ENCODE measurements at places on chromosomes 2 and 18.

- DNase-seq: no peak
Observed at GRCh38 chr2:90077948-90078347, 1386.5 kb downstream of the RPIA start.

GRCh38 chr2:104758199-104758620, 95.7 kb upstream of the POU3F3 start:
- DNase-seq: no peak

GRCh38 chr2:215966951-215967350, 46.4 kb downstream of the MREG start:
- no peak for DNase-seq

GRCh38 chr2:151476287-151476686, 66.6 kb downstream of the RIF1 start:
- no peak for DNase-seq

- DNase-seq: no peak
Observed at GRCh38 chr2:187117483-187117882, 268.5 kb upstream of the ZSWIM2 start.

- DNase-seq: no peak
Observed at GRCh38 chr2:42980764-42981416, 188.5 kb upstream of the HAAO start.

- no peak for DNase-seq
Observed at GRCh38 chr18:62522178-62522503, 684 bp upstream of the ZCCHC2 start.

DNA sequence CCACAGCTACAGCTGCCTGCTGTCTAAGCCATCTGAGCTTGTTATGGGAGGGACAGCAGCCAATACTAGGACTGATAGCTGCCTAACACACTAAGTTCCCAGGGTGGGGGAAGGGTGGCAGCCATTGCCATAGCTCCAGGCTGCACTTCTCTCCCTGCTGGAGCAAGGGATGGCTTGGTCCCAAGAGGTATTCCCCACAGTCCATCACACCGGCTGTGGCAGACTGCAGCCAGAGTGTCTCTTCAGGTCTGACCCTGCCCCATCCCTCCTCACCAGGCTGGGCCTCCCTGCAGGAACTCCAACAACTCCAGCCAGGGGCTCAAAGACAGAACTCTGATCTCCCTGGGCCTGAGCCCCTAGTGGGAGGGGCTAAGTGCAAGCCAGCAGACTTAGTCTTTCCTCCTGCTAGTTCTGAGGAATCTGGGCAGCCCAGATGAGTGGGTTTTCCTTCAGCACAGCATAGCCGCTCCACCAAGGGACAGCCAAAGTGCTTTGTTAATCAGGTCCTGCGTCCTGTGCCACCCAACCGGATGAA, 632.1 kb downstream of the SOCS6 start:
- DNase-seq: no peak

- DNase-seq: no peak
Observed at GRCh38 chr18:47901624-47902362, 28.7 kb downstream of the SMAD2 start.

DNA sequence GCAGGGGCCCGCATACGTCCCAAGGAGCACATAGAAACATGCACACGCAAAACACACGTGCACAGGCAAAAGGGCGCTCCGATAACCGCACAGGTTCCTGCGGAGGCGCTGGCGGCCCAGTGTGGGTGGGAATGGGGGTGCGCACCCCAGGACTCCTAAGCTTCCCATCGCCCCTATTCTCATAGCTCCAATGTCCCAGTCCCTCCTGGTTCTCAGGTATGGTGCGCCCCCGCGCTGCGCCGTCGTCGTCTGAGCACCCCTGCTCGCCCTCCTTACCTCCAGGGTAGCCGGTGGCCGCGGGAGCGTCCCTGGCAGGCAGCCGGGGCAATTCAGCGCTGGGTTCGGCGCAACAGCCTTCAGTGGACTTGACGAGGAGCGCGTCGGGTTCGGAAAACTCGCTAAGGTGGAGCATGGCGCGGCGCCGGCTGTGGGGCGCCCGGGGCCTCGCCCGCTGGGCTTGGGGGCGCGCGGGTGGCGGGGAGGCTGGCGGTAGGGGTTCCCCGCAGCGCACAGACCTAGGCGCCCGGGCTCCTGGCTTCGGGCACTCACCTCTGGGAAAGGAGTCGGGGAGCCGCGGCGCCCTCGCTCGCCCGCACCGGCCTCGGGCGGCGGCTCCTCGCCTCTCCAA, 328 bp downstream of the EGR4 start:
- no peak for DNase-seq

- DNase-seq: peak; percentile 43
Observed at GRCh38 chr18:50967714-50968661, at the start of gene ELAC1. TSS of gene ELAC1 (plus strand) at chr18:50968040. CDS start at chr18:50974405, 6,365 bp downstream.

- DNase-seq: no peak
Observed at GRCh38 chr2:154189953-154190352, 318.2 kb downstream of the GALNT13 start.

DNA sequence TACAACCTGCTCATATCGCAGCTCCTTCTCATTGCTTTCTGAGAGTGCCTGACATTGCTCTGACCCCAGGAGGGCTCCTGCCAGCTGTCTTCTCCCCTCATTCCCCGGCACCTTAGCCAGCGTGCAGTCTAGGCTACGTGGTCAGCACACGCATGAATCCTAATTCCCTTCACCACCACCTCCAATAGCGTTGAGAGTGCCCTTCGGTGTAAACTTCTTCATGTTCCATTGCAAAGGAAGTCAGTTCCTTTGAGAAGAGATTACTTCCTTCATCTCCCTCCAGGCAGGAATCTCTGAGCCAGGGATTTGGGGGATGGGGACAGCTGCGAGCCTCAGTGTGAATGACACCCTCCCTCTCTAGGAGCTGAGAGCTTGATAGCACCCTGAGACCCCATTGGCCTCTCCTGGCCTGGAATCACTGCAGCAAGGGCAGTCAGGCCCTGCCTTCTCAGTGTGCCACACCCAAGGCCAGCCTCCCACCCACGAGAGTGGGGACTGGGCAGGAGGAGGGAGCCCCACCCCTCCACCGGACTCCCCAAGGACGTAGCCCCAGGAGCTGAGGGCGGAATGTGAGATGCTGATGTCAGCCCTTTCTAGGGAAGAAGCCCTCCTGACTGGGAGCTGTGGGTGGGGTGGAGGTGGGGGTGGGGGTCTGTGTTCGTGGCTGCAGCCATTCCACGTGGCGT, 53.4 kb downstream of the SLC66A2 start:
- DNase-seq: peak; percentile 5

GRCh38 chr2:7424481-7424880, 507.3 kb downstream of the RNF144A start:
- DNase-seq: no peak

- DNase-seq: no peak
Observed at GRCh38 chr2:12636837-12637581, 79.7 kb upstream of the TRIB2 start.
